ELR (cell line): ENCODE measurements at places on chromosomes 5 and 9.

DNA sequence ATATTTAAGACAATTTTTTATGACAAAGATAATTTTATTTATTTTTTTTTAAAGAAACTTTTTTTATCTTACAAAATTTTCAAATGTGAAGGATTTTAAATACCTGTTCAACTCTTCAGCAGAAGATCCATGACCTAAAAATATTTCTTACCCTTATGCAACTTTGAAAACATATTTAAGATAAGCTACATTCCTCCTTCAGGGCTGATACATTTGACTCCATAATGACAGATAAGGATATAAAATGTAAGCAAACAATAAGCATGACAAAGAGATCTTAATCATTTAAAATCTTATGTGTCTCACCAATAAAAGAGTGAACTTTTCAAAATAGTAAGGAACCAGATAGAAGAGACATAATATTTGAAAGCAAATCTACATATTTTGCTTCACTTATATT, 1138.2 kb upstream of the CDH18 start:
- DNase-seq: no peak

DNA sequence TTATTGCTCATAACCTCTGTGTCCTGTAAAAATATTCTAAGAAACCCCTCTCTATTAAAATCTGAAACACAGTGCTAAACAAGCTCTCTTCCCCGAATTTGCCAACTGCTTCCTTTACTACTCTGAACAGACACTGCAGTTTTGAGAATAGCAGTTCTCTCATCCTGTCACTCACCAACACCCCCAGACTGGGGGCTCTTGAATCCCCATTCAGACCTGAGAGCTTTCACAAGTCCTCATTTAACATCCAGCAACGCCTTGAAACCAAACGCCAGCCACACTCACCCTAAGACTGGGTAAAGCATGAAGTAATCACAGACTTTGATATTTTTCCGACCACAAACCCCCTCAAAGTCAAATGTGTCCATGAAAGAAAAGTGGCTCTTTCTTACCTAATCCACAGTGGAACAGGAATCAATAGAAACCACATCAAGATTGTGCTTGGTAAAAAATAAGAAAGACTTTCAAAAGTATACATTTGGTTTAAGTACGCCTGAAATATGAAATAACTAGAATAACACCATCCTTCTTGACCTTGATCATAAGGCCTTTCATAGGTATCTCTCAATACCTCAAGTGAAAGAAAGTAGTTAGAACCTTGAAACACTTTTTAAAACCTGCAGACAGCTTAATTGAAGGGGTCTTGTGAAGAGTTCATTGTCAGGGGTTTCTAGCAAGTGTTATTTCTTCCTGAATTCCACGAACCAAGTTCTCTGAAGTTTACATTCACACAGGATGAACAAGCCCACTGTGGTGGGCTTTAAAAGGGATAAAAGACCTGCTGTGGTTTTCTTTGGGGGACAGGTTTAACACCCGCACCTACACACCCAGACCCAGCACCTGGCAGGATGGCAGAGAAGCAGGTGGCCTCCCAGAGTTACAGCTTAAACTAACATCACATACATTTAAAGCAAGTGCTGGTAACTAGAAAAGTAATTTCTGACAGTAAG, 412.6 kb downstream of the MLLT3 start:
- no peak for DNase-seq

GRCh38 chr9:16262477-16263261, 607.8 kb downstream of the BNC2 start:
- DNase-seq: peak; percentile 49

DNA sequence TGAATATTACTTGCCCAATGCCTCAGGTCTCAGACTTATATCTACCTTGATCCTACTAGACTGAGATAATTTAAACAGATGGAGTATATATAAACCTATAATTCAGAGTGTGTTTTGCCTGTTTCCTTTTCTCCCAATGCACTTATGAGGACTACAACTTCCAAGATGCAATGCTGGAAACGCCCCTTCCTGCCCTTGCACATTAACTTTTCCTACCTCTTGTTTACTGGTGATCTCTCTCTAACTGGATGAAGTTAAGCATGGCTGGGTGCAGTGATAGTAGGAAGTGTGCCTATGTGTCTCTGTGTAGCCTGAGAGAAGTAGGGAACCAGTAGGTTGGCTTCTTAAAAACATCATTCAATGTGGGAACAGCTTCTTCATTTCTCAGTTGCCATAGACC, 115.2 kb downstream of the SVEP1 start:
- DNase-seq: no peak

GRCh38 chr5:79845448-79846197, 145.4 kb downstream of the MTX3 start:
- DNase-seq: peak; percentile 88

- peak; percentile 7 for DNase-seq
These were observed 261.9 kb downstream of the PBX3 start for GRCh38 chr9:126009047-126009446.

GRCh38 chr5:128825826-128826225, 139.5 kb upstream of the SLC27A6 start:
- DNase-seq: peak; percentile 34

- no peak for DNase-seq
These were observed 5.9 kb downstream of the TEX10 start for GRCh38 chr9:100346836-100347235.

GRCh38 chr5:89071941-89072331, 189.0 kb upstream of the MEF2C start:
- DNase-seq: no peak

DNA sequence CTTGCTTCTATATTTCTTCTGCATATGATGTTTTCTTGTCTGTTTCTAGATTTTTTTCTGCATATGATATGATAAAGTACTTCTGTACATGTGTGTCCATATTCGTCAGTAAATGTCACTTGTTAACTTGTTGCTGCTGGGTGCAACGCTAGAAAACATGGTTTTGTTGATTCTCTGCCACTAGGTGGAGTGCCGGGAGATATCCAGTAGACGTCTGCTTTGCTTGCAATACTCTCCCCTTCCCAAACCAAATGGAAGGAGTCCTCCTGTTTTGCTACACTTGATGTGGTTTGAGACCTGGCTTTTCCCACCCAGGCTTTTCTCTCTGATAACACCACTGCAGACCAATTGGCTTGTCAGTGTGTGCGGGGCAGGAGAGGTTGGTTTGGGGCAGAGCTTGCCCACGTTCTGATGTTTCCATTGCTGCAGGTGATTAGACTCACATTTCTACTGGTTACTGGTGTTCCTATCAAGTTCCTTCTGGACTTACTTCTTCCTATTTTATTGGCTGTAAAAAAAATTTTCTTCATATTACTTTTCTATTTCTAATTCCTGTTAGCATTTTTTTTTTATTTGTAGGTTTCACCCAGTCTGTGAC, 900.0 kb upstream of the CDH10 start:
- peak; percentile 12 for DNase-seq

DNA sequence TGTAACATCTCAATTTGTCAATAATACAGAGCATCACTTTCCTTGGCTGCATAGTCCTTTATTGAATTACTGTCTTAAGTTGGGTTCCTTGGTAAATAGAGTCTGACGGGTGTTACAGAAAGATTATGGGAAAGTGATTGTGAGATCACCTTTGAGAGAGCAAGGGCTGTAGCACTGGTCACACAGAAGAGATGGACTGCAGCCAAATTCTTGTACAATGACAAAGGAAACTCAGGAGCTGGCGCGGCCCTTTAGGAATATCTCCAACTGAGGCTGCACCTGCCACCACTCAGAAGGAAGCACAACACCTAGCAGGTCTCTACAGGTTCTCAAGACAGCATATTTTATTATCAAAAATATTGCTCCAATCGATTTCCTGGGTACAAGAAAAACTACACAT, 350.0 kb upstream of the ISL1 start:
- no peak for DNase-seq

DNA sequence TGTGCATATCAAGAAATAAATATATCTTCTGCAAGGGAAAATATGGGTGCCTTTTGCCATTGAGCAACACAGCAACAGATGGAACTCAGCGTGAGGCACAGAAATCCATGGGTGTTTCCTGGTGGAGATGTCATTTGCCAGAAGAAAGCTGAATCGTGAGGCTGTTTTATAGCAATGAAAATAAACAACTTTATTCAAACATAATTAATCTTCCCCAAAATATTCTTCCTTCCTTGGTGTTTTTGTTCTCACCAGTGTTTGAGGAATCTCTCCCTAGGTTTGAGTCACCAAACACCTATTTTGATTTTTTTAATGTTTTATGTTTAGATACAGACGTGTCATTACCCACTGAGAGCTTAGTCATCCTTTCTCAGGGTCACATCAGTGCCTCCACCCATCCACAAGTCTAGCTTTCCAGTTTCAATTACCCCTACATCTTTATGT, 65.8 kb upstream of the PAPPA start:
- peak; percentile 77 for DNase-seq

DNA sequence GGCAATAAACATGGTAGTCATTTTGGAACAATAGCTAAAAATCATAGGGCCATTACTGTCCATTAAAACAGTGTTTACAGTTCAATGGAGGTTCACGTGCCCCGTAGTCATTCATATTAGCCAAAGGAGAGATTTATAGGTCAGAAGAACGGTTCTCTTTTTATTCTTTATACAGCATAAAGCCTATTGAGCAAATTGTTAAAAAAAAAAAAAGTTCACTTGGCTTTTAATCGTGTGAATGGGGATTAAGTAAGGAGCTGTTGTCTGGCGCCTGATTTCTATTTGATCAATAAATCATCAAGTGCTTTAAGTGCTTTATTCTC, 69.1 kb upstream of the TBCA start:
- no peak for DNase-seq

DNA sequence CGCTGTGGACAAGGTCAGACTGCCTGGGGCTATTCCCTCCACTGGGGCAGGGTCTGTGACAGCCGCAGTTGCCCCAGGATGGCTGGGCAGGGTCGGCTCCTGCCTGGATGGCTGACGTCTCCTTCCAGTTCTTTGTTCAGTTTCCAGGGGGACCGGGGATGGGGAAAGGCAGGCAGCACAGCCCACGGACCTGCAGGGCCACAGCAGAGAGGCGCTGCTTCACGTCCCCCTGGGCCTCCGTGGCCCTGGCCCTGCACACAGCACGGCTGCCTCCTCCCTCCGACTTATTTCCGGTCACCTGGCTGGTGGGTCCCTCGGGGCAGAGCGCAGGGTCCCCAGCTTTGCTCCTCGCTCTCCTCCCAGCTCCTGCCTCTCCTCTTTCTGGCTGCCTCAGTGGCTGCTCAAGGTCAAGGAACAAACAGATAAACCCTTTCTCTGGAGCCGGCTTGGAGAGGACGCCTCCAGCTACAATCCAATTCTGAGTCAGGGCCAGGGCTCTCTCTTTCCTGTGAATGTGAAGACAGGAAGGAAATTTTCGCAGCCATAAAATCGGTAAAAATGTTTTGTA, 169.7 kb downstream of the C9orf50 start:
- DNase-seq: no peak

DNA sequence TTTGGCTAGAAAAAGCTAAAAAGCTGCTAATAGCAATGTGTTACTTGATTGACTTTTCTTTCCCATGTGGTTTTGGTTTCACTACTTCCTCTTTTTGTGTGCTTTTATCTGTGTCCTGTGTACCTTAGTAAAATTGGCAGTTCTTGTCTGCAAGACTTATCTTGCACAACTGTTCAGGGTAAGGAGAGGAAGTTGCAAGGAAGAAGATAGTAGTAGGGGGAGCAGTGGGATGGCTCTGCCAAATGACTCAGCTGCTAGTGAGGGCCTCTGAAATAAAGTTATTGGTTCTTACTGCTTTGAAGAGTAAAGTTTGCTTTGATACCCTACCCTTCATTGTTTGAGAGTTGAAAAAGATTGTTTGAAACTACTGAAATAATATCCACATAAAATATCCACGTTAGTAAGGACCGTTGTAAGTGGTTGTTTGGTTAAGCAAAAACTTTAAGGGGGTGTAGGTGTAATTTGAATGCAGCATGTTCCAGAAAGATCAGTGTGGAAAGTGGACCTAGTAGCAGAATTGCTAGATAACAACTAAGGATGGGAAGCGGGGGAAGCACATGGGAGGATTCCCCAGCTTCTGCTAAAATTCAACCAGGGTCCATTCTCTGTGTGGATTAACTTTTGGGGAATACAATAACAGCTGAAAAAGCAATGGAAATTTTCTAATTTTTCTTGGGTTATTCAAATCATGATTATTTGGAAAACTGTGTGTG, 123.5 kb downstream of the SCAMP1 start:
- DNase-seq: no peak

DNA sequence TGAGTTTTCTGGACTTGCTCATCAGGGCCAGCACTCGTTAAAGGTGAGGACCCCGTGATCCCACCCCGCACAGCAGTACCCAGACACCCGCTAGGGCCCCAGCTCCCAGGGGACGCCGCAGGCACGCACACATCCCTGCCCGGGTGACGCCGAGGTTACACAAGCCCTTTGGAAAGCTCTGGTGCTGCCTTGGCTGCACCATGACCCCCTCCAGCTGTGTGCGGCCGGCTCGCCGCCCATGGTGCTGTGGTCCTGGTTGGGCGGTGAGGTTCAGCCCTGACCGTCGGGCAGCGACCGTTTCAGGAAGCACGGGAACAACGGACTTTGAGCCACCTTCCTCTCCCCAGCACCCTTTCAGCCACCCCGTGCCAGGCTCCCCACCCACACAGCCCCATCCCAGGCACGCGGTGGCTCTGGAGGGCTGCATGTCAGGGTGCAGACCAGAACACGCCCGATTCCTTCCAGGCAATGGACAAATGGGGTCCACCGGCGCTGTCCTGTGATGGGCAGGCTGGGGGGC, 7.5 kb upstream of the SLC12A7 start:
- DNase-seq: no peak

DNA sequence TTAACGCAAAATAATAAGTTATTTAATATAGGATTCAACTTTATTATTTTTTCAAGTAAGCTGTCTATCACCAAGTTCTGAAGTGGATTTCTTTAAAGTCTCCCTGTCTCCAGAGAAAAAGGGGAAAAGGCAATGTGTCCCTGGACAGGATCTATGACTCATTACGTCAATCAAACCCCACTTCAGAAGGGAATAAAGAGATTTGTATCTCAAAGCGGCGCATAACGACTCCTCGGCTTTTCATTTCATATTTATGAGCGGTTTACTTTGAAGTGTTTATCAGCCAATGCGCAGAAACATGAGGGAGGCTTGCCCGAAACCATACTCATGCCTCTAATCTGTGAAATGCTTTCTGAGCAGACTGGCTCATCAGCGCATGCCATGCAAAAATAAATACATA, 938.6 kb upstream of the WWC1 start:
- no peak for DNase-seq

GRCh38 chr5:73899055-73899454, 273.1 kb downstream of the ARHGEF28 start:
- no peak for DNase-seq

DNA sequence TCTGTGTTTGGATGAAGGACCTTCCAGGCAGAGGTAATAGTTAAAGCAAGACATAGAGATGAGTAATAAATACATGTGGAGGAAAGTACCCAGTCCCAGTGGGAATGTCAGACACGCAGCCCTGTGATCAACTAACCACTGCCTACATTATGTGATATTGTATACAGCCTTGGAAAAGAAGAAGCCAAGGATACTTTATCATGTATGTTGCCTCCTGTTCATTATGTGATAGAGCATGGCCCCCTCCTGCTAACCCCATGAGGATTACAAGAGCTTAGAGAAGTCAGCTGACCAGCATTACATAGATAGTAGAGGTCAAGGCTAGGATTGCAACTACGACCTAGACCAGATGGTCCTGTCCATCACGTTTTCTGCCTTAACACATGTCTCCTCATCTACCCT, 497.0 kb upstream of the TNC start:
- peak; percentile 64 for DNase-seq
